ENCODE measurements at places on chromosomes 3 and 15.

- no peak for DNase-seq
Observed at GRCh38 chr3:45223889-45224727, 2.0 kb downstream of the TMEM158 start.

GRCh38 chr3:15630646-15631350 lies 29.3 kb downstream of the BTD start:
- no peak for DNase-seq

DNA sequence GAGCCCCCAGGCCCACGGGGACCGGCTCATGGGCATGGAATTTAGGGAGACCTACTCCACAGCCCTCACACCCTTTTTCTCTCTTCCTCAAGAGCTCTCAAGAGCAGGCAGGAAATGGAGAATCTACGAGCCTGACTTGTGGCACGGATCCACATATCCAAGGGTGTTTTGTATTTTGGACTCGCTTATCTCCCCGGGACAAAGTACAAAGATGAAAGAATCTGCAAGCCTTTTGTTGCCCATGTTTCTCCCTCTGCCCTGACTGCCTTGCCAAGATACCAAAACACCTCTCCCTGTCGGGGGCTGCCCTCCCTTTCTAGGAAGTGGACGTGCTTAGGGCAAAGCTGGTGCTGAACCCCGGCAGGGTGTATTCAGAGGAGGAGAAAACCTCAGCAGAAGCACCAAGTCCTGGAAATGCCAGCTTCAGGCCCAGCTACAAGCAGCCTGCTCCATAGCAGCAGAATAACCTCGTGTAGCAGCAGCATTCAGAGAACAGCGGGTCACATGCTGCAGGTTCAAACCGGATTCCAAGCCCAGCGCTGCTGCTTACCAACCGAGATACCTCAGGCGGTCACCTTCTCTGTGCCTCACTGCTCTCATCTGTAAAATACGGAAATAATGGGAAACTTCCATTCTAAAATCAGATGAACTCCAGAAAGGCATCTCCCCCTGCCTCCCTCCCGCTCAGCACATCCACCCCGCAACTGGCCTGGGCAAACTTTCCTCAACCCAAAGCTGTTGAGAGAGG lies 35.2 kb downstream of the DNASE1L3 start:
- DNase-seq = no peak

GRCh38 chr15:100318880-100319279 lies 22.9 kb downstream of the ADAMTS17 start:
- DNase-seq = no peak

DNA sequence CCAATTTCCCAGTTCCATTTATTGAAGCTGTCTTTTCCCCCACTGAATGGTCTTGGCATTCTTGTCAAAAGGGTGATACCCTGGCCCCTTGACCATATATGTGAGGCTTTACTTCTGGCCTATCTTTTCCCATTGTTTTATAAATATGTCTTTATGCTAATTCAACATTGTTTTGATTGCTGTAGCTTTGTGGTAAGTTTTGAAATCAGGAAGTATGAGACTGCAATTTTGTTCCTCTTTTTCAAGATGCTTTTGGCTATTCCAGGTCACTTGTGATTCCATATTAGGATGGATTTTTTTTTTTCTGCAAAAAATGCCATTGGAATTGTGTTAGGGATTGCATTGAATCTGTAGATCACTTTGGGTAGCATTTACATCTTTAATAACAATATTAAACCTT lies 141.2 kb upstream of the MANF start:
- DNase-seq = no peak

DNA sequence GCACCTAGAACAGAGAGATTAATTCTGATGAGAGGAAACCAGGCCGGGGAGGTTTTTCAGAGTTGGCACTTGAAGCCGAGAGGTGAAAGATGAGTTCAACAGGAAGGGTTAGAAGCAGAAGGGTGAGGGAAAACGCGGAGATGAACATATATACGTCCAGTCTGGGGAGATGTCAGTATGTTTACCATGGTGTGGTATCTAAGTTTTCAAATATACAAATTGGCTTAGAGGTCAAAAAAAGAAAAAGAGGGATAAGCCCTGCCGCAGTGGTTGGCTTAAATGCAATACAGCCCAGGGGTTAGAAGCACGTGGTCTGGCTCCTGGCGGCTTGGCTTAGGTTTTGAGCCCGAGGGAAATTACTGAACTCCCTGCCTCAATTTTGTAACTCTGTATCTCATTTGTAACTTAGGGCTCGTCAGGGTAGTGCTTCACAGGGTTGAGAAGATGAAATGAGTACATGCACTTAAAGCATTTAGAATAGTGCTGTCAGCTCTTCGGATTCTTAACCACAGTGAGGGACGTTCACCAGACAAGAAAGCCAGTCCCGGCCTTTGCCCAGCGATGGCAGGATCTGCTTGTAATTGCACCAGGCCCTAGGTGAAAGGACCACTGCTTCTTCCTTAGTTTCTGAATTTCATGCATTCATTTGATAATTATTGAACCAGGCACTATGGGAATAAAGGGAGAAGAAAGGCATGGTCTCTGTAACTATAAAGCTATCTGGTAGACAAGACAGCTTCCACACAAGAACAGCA lies 6.4 kb downstream of the HES1 start:
- no peak for DNase-seq

- DNase-seq = no peak
Observed at GRCh38 chr3:78604341-78604740, 1163.5 kb downstream of the ROBO1 start.

DNA sequence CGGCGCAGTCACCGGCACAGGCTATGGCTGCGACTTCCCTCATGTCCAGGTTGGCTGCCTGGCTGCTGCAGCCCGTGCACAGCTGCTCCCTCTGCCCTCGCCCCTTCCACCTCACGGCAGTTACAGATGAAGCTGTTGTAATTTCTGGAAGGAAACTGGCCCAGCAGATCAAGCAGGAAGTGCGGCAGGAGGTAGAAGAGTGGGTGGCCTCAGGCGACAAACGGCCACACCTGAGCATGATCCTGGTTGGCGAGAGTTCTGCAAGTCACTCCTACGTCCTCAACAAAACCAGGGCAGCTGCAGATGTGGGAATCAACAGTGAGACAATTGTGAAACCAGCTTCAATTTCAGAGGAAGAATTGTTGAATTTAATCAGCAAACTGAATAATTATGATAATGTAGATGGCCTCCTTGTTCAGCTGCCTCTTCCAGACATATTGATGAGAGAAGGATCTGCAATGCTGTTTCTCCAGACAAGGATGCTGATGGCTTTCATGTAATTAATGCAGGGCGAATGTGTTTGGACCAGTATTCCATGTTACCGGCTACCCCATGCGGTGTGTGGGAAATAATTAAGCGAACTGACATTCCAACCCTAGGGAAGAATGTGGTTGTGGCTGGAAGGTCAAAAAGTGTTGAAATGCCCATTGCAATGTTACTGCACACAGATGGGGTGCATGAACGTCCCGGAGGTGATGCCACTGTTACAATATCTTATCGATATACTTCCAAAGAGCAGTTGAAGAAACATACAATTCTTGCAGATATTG lies 13.2 kb upstream of the GNB4 start:
- no peak for DNase-seq

GRCh38 chr3:45870099-45870498 lies 16.2 kb upstream of the CCR9 start:
- peak; percentile 74 for DNase-seq

GRCh38 chr3:109597444-109597843 lies 260.1 kb upstream of the DPPA4 start:
- no peak for DNase-seq

DNA sequence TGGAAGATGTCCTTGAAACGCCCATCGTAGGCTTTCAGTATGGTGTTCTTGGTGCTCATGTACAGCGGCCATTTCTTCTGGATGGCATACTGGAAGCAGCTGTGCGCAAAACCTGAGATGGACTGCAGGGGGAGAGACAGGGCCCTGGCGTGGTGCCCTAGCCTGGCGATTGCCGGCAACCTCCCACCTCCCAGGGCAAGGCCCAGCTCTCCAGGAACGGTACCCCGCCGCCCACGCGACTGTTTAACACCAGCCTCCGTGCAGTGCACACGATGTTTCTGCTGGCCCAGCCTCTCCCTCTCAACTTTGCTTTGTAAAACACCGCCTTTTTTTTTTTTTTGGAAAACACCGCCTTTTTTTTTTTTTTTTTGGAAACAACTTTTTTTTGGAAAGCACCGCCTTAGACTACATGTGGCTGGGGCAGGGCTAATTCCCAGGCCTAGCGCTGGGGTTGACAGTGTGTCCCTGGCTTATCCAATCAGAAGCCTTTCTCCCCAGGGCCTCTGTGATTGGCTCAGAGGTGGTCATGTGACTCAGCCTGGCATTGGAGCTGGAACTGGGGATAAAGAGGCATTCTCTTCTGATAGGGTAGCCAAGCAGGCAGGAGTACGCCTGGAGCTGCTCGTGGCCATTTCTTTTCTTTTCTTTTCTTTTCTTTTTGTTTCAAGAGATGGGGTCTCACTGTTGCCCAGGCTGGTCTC lies 14.7 kb downstream of the IDH2 start:
- peak; percentile 25 for DNase-seq

DNA sequence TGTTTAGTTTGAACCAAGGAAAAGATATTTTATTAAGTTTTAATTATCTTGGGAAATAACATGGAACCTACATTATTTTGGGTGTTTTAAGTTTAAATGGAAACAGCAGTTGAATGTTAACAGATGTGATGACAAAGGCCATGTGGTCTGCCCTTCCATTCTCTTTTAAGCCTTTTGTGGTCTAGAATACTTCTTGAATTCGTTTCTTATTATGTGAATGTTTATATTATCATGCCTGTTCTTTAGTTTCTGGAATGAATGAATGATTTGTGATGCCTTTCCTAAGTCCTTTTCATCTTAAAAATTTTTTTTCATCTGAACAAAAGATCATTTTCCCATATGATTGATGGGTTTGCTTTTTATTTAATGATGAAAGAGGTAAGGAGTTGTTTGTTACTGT lies 44.6 kb downstream of the SNRK start:
- DNase-seq = no peak

DNA sequence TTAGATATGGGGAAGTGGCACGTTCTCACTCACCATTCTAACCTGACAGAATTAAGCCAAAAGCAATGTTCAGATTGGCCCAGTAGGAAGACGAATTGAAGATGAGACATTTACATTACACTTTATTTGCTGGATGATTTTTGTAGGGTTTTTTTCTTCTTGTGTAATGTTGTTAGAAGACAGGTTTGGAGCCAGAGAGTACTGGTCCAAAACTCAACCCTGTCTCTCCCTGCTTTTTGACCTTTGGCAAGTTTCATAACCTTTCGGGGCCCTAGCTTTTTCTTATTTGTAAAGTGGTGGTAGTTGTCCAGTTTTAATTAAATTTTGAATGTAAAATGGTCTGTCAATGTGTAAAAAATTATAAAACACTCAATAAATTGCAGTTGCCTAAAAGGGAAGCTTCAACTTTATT lies 29.5 kb downstream of the PDE8A start:
- DNase-seq = no peak

GRCh38 chr3:39407259-39407629 lies 724 bp downstream of the RPSA start:
- DNase-seq = no peak

GRCh38 chr15:68814596-68814995 lies 6.1 kb downstream of the ANP32A start:
- DNase-seq = no peak

DNA sequence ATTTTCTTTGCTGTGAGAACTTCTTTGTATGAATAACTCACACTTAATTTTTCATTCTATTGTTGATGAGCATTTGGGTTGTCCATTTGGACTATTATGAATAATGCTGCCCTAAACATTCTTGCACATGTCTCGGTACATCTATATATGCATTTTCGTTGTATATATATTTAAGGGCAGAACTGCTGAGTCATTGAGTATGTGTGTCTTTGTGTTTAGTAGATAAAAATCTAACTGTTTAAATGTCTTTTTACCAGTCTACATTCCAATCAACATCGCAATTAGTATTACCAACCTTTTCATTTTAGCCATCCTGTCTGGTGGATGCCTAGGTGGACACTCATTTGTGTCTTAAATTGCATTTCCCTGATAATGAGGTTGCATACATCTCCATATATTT lies 144.4 kb downstream of the UACA start:
- DNase-seq = no peak

DNA sequence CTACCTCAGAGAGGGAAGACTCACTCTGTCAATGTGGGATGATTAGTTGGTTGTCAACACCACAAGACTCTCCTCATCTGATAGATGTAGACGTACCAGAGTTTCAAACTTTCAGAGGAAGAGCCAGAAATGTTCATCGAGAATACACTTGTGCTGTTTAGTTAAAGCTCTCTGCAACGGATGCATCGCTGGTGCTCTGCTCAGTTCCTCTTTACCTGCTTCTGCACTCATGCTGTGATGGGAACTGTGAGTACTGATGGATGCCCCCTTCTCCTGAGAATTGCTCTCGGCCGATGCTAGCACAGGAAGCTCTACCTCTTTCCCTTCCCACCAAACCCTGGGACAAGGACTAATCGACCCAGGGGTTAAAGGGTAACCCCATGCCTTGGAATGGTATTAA lies 51.8 kb upstream of the CCDC54 start:
- DNase-seq = no peak

GRCh38 chr15:85651548-85651947 lies 143.2 kb downstream of the KLHL25 start:
- DNase-seq = no peak

DNA sequence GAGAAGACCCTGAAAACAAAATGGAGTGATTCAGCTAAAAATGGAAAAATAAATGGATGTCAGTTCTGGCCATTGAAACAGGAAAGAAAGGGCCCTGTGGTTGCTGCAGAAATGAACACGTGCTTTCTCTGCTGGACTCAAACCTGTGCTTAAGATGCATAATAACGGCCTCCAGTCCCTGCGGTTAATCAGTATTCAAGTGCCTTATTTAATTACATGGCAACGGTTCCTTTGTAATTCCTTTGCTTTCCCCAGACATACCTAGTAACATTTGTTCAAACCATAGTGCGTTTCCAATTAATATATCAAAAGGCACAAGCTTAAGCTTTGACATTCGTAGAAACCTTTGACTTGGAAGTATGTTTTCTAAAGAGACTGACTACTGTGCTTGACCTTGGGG lies 428.3 kb downstream of the GABRG3 start:
- no peak for DNase-seq

GRCh38 chr3:124033360-124034015 lies 41.6 kb upstream of the ROPN1 start:
- no peak for DNase-seq

DNA sequence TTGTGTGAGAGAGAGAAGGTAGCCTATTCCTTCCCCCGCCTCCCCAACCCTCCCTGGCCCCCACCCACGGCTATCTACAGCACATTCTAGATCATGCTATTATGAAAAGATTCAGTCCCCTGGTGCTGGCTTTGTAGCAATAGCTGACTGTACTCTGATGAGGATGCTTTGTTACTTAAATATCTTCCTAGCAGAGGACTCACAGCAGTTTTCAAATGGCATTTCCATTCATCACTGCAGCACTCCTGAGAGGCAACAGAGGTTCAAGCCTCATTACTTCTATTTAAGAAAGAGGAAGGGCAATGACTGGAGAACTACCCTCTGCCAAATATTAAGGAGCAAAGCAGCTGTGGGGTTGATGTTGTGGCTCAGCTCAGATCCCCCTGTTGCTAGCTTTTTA lies 61.0 kb downstream of the LRRN1 start:
- no peak for DNase-seq

DNA sequence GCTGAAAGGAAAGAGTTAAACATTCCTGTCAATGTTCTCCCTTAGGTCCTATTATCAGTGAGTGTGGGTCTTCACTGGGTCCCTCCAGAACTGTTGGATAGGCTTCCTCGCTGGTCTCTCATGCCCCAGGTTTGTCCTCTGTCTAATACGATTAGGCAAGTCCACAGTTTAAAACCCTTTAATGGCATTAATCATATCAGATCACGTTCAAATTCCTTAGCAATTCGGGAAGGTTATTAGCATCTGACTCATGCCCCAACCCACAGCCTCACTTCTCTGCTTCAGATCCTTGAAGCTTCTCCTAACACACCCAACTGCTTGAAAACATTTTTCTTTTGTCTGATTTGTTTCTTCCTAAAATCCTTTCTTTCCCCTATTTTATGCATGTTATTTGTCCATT lies 224.3 kb upstream of the ATP10A start:
- no peak for DNase-seq
